Stimulated activated CD8-positive, alpha-beta memory T cell treated with anti-CD3 and anti-CD28 coated beads, Interleukin-4, amount 100 ng/mL, for 1 hour (primary cell): ENCODE measurements at places on chromosomes 11 and 22.

GRCh38 chr11:47946682-47947559 lies 33.4 kb upstream of the PTPRJ start:
- DNase-seq: no peak

- DNase-seq: no peak
These were observed 44.2 kb upstream of the AMPD3 start for GRCh38 chr11:10410844-10411200.

- no peak for DNase-seq
These were observed 38.9 kb downstream of the LIMK2 start for GRCh38 chr22:31250740-31251600.

DNA sequence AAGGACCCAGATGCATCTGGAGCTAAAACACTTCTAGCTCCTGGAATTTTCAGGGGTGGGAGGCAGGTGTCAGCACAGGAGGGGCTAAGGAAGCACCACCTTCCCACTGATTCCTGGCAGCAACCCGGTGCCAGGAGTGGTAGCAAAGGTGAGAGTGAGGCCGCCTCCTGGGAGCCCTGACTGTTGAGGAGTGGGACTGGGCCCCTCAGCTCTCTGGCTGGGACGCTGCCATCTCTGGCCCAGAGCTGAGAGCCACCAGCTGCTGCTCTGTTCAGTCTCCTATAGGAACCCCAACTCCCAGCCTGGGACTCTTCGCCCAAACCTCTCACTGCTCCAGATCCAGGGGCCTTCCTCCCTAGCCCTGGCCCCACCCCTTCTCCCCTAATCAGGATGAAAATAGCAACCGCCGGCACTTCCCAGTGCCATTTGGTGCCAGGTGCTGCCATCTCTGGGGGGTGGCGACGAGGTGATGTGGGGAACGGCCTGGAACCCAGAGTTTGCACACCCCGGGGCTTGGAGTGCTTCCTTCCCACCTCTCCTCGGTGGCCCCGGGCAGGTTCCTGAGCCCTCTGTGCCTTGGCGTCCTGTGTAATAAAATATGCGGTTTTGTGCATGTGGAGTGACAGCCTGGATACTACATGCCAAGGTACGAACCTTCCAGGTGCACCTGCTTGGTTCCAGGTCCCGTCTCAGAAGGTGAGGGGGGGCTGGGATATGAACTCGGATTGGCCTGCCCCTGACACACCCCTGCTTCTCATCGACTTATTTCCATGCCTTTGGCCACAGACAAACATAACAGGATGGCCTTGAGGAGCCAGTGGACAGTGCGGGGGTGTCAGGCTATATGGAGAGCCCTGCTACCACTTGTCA lies 35.7 kb upstream of the CELSR1 start:
- DNase-seq: no peak

DNA sequence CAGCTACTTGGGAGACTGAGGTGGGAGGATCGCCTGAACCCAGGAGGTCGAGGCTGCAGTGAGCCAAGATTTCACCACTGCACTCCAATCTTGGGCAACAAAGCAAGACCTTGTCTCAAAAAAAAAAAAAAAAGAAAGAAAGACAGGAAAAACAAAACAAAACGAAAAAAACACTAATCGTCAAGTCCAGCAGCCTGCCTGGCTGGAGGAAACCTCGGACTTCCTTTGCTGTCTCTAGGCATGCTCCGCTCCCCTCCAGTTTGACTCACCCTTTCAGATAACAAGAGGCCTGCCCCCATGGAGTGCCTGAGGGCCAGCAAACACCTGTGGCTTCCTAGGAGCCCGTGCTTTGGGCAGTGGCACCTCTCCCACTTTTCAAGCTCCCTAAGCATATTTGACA lies 28.8 kb upstream of the CHKA start:
- no peak for DNase-seq

DNA sequence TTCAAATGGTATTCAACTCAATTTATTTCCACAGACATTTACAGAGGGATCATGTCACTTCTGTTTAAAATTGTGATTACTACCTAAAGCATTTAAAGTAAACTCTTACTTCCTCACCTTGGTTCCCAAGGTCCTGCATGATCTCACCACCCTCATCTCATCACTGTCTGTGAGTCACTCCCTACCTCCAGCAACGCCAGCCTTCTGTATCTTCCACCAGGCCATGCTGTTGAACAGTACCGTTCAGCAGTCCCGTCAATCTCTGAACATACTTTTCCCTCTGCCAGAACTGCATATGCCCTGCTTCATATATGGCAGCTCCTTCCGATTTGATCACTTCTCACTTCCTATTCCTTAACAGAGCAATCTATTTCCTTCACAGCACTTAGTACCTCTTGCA lies 2.0 kb downstream of the FBXO3 start:
- DNase-seq: no peak

DNA sequence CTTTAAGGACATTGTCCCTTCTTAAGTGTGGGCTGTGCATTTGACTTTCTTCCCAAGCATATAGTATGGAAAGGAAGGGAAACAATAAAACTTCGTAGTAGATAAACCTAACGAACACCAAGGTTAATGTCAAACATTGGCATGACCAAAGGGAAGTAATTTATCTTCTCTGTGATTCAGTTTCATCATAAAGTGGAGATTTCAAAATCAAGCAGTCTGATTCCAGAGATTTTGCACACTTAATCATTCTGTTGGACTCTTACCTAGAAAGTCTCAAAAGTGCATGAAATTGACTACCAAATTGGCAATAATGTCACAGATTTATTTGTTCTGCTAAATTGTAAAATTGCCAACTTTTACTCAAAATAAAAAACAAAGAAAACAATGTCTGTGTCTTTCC lies 559.7 kb downstream of the JRKL start:
- no peak for DNase-seq

DNA sequence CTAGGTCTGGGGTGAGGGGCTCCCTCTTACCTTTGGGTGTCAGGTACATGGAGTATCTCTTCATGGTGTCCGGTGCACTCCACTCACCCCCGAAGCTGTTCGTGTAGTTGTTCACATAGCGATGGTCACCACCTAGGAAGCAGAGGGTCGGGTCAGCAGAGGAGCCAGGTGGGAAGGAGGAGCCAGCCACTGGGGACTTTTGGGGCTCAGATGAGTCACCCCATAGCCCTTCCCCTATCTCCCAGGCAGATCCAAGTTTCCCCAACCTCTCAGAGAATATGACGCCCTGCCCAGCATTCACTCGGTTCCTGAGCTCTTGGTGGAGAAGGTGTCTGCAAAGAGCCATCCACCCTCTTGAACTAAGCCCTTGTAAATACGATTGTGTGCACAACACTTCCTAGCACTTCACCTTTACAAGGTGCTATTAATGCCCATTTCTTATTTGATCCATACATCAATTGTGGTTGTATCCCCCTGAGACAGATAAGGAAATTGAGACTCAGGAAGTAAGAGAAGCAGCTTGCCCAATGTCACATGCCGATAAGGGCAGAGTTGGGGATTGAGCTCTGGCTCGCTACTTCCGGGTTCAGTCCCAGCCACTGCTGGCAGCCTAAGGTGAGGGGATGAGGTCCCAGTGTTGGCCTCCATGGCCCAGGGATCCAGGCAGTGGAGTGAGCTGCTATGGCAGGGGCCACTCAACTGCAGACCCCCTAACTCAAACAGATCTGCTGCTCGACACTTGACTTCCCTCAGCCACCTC lies 14.8 kb downstream of the TRIM29 start:
- no peak for DNase-seq

DNA sequence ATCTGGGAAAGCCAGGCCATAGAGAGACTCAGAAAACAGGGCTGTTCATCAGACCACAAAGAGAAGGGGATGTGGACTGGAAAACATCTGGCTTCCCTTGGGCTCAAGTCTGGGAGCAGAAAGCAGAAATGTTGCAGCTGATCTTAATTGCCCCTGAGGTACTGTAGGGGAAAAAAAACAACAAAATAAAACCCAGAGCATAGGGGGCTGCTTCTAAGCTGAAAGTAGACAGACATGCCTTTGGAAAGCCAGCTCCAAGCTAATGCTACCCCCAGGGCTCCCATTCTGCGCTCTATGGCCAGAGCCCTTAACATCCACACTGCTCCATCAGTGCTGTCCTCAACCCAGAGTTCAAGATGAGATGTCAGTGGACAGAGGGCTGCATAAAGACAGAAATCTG lies 2.0 kb upstream of the PACSIN3 start:
- DNase-seq: no peak

DNA sequence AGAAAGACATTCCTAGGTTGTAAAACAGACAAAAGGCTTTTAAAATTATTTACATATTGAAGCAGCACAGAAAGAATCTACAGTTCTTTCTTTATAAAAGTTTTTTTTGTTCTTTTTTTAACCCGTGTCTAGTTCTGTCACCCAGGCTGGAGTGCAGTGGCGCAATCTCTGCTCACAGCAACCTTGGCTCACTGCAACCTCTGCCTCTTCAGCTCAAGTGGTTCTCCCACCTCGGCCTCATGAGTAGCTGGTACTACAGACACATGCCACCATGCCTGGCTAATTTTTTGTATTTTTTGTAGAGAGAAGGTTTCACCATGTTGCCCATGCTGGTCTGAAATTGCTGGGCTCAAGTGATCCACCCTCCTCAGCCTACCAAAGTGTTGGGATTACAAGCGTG lies 3.8 kb upstream of the INCENP start:
- no peak for DNase-seq

DNA sequence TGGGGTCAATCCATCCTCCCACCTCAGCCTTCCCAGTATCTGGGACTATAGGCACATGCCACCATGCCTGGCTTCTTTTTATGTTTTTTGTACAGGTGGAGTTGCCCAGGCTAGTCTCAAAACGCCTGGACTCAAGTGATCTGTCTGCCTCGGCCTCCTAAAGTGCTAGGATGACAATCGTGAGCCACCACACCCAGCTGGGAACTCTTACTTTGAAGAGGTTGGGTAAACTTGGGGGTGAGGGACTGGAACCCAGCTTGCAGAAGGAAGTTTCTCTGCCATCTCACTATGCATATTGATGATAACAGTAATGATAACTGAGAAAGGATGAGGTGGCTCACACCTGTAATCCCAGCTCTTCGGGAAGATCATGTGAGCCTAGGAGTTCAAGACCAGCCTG lies 35.9 kb downstream of the ACO2 start:
- DNase-seq: no peak

- DNase-seq: no peak
These were observed 141.8 kb upstream of the DDI1 start for GRCh38 chr11:103894673-103895072.

- no peak for DNase-seq
These were observed 18.5 kb downstream of the FBLN1 start for GRCh38 chr22:45521178-45521577.

- no peak for DNase-seq
These were observed 45.6 kb downstream of the OR4D9 start for GRCh38 chr11:59556917-59557348.

GRCh38 chr22:38250643-38251340 lies 22.0 kb downstream of the TMEM184B start:
- DNase-seq: no peak

DNA sequence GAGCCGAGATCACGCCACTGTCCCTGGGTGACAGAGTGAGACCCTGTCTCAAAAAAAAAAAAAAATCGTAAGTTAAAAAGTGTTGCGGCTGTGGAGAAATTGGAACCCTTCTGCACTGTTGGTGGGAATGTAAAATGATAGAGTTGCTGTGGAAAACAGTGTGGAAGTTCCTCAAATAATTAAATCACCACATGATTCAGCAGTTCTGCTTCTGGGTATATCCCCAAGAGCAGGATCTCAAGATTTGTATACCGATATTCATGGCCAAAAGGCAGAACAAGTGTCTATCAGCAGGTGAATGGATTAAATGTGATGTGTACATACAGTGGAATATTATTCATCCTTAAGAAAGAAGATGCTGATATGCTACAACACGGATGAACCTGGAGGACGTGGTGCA lies 3.8 kb downstream of the SELENOO start:
- no peak for DNase-seq

DNA sequence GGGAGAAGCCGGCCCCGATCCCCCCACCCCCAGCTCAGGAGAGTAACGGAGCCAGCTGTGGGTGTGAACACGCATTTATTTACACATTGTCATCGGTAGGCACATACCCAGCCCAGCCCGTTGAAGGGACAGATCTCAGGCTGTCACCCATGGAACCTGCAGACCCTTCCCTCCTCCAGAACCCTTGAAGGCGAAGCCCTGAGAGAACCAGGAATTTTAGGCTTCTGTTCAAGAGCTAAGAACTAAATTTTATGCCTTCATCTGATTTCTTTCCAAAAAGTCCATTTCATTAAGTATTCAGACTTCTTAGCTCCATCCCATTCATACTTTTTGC lies 379 bp upstream of the BRMS1 start:
- DNase-seq: no peak

DNA sequence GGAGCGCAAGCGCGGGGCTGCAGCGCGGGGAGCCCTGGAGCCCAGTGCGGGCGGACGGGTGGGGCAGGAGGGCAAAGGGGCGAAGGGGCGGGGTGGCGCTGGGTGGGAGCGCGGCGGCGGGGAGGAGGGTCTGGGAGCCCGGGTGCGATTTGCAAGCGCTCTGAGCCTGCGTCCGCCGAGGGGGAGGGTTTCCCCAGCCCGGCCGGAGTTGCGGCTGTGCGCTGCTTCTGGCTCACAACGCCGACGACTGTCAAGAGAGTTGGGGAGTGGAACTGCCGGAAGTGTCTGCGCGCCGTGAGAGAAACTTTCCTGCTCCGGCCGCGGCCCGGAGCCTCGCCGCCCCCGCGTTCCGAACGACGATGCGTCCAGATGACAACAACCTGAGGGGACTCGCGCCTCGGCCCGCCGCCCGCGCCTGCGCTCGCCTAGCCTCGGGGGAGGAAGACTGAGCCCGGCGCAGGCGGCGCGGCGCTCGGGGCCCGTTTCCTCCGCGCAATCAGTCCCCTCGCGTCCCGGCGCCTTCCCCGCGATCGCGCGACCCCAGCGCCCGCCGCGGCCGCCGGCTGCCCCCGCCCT lies at the start of gene ARHGAP42:
ARHGAP42 (plus strand) TSS at position 235 of the 576 bp plus-strand sequence. CDS start 391 bp downstream, outside the sequence.
- no peak for DNase-seq

DNA sequence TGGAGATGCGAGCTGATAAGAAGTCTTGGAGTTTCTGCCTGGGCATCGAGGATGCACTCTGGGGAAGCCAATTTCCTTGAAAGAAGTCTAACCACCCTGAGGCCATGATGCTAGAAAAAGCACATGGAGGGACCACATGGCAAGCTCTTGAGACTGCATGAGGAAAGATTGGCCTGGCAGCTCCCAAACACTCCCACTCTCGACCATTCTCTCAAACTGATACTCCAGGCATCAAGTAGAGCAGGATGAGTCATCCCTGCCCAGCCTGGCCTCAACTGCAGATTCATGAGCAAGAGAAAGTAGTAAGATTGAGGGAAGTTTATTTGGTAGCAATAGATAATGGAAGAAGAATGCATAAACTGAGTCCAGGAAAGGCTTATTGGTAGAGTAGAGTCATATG lies 194.3 kb downstream of the KIF18A start:
- no peak for DNase-seq

GRCh38 chr22:38921806-38922205 lies 35.6 kb upstream of the APOBEC3A start:
- DNase-seq: no peak

- no peak for DNase-seq
These were observed 473.0 kb downstream of the BRD1 start for GRCh38 chr22:49354516-49355210.

DNA sequence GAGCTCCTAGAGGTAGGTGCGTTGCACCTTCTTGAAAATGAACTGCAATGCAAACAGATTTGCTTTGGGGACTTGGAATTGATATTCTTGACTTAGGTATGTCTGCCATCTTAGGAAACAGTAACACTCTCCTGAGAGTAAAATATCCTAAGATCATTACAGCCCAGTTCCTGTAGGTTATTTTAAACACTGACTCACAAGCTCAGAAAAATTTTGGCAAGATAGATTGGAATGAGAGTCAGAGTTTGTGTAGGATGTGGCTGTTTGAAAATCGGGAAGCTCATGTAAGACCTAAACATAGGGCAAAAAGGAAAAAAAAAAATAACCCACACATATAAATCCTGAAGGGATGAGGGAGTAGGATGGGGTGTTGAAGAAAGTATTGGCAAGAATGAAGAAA lies 377.0 kb upstream of the LRRC4C start:
- no peak for DNase-seq

- no peak for DNase-seq
These were observed 8.5 kb upstream of the SLC35C1 start for GRCh38 chr11:45796461-45796861.
